Cardiac fibroblast (primary cell): ENCODE measurements at places on chromosomes 13 and 19.
A peak's percentile ranks its signal among the peaks of the same experiment; 100 is the strongest.

DNA sequence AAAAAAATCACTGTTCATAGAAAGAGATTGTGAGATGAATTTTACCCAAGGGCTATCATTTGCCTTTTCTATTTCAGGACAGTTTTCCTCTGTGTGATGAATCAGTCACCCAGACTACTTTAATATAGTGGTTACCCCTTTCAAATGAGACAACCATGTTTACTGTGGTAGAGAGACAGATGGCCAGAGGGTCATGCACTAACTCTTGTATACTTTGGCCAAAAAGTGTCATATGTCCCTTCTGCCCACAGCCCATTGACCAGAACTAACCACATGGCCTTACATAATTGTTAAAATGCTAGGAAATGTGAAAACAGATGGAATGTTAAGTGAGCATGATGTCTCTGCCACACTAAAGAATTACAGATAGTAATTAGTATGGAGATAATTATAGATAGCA, 498.7 kb downstream of the DACH1 start:
- no peak for DNase-seq

DNA sequence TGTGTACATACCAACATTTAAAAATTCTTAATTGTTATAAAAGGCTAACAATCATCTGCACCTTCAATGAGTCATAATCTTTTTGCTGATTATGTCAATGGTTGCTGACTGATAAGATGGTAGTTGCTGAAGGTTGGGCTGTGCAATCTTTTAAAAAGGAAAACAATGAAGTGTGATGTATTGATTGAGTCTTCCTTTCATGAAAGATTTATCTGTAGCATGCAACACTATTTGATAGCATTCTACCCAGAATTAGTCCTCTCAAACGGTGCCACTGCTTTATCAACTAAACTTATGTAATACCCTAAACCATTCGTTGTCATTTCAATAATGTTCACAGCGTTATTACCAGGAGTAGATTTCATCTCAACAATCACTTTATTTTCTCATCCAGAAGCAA, 2360.6 kb downstream of the PCDH9 start:
- DNase-seq, result no peak

DNA sequence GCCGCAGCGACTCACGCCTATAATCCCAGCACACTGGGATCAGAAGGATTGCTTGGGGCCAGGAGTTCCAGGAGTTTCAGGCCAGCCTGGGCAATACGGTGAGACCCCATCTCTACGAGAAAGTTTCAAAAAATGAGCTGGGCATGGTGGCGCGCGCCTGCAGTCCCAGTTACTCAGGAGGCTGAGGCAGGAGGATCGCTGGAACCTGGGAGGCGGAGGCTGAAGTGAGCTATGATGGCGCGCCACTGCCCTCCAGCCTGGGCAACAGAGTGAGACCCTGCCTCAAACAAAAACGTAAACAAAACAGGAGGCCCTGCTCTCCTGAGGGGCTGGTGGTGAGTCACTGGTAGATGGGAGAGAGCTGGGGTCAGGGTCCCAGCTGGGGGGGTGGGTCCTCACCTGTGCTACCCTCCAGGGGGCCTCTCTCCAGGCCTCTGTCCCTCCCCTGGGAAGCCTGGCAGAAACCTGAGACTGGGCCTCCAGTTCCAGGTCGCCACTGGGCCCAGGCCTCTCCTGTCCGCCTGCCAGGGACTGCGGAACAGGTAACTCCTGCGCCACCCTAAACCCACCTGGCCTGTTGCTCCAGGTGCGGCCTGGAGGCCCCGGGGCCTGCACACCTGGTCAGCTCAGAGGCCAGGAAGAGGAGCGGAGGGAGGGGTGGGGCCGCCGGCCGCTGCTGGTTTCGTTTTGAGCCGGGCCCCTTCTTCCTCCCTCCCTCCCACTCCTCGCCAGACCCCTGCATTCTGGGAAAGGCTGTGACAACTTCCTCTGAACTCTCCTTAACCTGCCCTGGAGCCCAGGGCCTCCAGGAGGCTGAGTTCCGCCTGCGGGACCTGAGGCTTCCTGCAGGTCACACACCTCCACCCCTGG, 17.2 kb upstream of the ZBTB7A start:
- no peak for DNase-seq

- DNase-seq, result no peak
Measured at GRCh38 chr19:32543115-32543900, 37.7 kb upstream of the PDCD5 start.

DNA sequence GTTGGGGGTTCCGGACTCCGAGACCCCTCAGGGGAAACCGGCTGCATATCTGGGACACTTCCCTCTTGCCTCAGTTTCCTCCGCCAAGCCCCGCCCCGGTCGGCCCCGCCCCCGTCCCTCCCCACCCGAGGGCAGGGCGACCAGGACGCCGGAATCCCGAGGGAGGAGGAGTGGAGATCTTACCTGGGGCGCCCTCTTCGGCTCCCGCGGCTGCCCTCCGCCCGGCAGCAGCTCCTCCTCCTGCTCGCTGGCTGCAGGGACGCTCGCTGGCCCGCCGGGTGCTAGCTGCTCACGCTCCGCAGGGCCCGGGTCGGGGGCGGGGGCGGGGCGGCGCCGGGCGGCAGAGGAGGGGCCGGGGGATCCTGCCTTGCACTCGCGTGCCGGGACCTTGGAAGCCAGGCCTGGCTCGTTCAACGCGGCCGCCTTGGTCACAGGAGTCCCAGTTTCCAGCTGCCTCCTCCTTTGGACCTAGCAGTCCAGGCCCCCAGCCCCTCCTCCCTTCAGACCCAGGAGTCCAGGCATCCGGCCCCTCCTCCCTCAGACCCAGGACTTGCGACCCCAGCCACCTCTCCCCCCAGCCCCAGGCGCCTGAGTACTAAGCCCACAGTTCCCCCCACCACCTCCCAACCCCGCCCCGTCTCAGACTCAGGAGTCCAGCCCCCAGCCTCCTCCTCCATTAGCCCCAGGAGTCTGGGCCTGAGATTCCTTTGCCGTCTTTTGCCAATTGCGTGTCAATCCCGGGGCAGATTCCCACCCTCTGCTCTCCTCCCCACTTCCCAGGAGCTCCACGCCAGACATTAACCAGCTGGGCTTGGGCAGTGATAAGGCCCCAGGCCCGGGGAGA, at the start of gene NTF4:
NTF4 (minus strand) TSS at position 51 of the 844 bp plus-strand sequence. CDS start 2,821 bp downstream, outside the sequence.
- no peak for DNase-seq

- peak; percentile 67 for DNase-seq
Measured at GRCh38 chr19:18173054-18173571, 500 bp upstream of the IFI30 start.

DNA sequence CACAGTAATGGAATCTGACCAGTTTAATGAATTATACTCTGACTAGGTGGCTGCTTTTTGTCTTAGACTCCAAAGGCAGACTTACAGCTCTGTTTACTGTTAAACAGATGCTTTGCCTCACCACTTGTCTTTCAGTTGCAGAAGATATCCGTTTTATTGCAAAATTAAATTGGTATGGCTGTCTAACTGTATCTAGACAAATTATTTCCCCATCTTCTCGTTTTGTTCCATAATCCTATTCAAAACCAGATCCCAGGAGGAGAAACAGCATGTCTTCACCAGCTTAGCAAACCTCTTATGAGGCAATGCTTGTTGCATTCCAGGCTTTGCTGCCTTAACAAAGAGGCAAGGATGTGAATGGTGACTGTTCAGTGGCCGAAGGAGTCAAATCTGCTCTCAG, 215.6 kb downstream of the TDRD3 start:
- DNase-seq, result peak; percentile 19

GRCh38 chr19:1172353-1173158, 1.5 kb downstream of the SBNO2 start:
- DNase-seq, result peak; percentile 79

GRCh38 chr19:2041683-2042484, 9.2 kb downstream of the MKNK2 start:
- peak; percentile 94 for DNase-seq

DNA sequence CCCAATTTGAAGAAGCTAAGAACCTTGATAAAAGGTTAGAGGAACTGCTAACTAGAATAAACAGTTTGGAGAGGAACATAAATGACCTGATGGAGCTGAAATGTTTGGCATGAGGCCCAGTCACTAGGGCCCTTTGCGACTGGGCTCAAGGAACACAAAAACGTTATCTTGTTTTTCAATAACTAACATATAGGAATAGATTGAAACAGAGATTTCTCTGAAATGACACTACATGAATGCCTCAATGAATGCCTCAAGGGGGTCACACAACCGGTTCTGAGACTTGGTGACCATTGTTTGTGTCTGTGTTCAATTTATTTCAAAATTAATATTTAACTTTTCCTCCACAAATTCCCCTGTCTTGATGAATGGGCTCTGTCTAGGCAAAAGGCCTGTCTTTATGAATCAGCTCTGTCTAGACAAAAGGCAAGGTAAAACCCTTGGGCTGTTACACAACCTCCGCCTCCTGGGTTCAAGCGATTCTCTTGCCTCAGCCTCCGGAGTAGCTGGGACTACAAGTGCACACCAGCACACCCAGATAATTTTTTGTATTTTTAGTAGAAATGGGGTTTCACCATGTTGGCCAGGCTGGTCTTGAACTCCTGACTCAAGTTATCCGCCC, 932 bp upstream of the ZNF486 start:
- DNase-seq, result no peak

GRCh38 chr19:12777217-12778016, 2.1 kb upstream of the HOOK2 start:
- peak; percentile 80 for DNase-seq

DNA sequence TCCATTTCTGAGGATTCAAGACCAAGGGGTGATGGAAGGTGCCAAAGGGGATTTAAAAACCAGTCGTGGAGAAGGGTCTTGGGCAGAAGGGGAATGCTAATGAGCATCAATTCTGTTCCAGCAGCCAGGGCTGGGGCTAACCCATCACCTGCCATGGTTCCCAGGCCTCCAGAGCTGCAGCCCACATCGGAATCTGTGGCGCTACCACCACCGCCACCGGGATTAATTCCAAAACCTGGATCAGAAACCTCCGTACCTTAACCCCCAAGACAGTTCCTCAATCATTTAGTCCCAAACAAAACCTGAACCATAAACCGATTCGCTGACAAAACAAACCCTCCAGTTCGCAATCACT, 583 bp downstream of the ZNF615 start:
- DNase-seq, result peak; percentile 12

GRCh38 chr13:44331912-44332851, 41.4 kb upstream of the SERP2 start:
- peak; percentile 95 for DNase-seq

GRCh38 chr19:15641901-15642491, 1.3 kb downstream of the CYP4F3 start:
- no peak for DNase-seq

GRCh38 chr13:110575322-110576069, 14.0 kb upstream of the RAB20 start:
- peak; percentile 31 for DNase-seq

DNA sequence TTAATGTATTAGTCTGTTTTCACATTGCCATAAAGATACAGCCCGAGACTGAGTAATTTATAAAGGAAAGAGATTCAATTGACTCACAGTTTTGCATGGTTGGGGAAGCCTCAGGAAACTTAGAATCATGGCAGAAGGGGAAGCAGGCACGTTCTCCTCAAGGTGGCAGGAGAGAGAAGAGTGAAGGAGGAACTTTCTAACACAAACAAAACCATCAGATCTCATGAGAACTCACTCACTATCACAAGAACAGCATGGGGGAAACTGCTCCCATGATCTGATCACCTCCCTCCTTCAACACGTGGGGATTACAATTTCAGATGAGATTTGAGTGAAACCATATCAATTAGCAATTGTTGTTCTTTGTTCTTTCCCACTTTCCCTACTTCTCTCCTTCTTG, 689.0 kb upstream of the SLITRK1 start:
- DNase-seq, result no peak

DNA sequence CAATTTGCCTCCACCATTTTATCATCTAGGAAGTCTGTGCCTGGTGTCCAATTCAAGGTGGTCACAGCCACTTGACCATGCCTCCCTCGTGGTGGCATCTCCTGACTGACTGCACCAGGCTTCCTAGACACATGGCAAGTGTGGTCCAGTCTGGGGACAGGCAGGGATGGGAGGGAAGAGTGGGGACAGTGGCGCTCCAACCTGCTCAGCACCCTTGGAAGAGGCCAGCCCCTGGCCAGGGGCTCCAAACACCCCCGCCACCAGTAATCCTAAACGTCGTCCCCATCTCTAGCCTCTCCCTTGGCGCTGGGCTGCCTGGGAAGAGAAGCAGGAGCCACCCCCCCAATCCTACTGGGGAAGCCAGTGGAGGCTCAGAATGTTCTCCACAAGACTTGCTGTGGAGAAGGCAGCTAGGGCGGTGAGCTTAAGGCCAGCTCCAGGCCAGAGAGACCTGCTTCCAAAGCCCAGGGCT, 2.7 kb downstream of the RPL36 start:
- DNase-seq, result no peak

GRCh38 chr19:5492635-5493409, 37.6 kb downstream of the ZNRF4 start:
- no peak for DNase-seq

DNA sequence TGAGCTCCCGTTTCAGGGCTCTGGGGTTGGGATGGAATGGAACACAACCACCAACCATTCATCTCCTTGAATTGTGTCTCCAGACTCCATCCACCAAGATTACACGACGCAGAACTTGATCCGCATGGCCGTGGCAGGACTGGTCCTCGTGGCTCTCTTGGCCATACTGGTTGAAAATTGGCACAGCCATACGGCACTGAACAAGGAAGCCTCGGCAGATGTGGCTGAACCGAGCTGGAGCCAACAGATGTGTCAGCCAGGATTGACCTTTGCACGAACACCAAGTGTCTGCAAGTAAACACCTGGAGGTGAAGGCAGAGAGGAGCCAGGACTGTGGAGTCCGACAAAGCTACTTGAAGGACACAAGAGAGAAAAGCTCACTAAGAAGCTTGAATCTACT, 15.5 kb downstream of the FCAR start:
- no peak for DNase-seq

DNA sequence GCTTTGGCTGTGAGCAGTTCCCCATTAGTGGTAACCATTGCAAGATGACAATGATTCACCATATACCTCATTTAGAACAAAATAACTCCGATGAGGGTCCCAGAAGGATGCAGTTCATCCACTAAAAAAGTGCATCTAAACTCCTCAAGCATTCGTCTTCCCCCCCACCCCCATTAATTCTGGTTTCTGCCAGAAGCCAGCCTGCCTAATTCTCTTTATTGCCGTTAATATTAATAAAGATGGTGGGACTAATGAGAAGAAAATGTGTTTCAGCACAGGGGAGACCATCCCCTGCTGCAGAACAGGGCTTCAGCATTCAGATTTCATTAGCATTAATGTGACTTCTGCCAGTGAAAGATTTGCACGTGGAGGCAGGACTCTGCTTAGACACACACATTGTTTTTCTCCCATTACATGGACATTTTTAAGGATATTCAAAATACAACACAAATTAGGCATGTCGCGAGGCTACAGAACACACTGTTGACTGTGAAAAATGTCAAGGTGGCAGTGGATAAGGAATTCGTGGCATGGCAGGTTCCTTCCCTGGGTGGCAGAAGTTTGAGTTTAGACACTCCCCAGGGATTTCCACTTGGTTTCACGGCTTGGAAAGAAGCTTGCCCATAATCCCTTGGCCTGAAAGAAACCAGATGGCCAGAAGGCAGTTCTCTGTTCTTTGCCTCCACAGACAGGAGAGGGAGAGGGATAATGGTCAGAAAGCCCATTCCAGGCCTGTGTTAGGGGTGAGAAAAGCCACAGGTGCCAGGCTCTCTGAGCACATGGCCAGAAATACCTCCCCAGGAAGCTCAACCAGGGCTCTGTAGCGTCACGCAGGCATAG, 236.5 kb downstream of the FOXO1 start:
- no peak for DNase-seq

- DNase-seq, result peak; percentile 50
Measured at GRCh38 chr19:44662691-44663385, 8.4 kb upstream of the CEACAM19 start.

- no peak for DNase-seq
Measured at GRCh38 chr19:39643591-39643990, 12.1 kb upstream of the LGALS16 start.
